ENCODE measurements at places on chromosomes 2 and 18. TPM values are rescaled to one million over a fixed set of nuclear protein-coding genes. Genes with fewer than 3 reads are reported as not detected.

The SLC19A3 gene
- total RNA-seq, result 1.5 TPM

DNA sequence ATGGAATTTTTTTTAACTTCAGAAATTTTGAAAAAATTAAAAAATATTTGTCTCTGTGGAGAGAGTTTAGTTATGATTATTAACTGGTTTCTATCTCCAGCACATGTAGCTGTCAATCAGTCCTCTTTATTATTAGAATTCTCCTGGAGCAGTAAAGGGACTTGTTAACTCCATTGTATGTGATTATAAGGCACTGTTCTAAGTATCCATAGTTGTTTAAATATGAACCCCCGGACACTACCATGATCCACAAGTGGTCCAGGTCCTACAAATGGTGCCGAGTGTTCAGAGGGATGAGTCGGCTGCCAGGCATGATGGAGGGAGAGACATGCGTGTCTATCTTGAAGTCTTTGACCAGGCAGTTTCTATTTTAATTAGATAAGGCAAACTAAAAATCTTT lies 492 bp downstream of the CHRNA1 start:
- ATAC-seq, result no peak

- ATAC-seq, result no peak
Observed at GRCh38 chr2:8036366-8036765, 645.5 kb upstream of the ID2 start.

DNA sequence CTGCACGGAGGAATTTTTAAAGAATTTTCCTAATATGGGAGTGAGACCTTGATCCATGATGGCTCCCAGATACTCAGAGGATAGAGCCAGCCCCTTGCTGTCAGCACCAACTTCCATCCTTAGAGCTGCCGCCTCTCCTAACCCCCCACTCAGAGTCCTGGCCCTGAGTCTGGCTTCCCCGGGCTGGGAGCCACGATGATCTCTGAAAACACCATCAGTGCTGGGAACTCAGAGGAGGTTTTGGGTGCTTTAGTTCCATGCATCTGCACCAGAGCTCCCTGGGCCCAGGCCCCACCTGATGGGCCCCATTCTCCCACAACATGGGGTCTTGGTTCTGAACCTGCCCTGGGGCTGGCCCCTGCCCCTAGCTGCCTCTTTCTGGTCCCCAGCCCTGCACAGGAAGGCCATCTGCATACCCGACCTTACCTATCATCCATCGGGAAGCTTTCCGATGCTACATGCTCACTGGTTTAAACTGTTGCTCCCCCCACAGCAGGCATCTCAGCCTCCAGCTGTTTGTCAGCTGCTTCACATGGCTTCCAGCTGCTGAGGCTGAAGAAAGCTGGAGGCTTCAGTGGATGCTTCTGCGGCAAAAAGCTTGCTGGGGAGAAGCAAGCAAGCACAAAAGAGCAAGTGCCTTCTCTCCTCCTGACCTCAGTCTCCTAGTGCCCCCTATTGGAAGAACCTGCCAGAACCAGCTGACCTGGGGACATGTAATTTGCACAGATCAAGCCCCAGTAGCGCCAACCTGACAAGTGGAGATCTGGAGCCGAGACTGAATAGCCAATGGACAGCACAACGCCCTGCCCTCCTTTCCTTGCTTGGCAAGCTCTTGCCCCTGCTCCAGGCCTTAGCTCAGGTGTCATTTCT lies 24.2 kb upstream of the RHOB start:
- ATAC-seq, result no peak

DNA sequence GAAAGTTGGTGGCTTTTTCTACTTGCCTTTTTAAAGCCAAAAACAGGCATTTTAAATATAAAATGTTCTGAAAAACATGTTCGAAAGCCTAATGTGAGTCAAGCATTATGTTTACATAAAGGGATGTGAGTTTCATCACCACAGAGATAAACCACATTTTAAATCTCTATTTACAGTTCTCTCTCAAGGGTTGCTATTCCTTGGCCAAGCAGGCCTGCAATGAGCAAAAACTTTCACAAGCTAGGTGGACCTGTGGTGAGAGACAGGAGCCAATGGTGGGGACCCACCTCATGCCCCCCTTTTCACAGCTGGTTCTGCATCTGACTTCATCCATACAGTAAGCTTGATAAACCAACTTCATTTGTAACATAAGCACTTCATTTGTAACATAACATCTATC lies 65.1 kb downstream of the CUL3 start:
- peak; percentile 54 for ATAC-seq

DNA sequence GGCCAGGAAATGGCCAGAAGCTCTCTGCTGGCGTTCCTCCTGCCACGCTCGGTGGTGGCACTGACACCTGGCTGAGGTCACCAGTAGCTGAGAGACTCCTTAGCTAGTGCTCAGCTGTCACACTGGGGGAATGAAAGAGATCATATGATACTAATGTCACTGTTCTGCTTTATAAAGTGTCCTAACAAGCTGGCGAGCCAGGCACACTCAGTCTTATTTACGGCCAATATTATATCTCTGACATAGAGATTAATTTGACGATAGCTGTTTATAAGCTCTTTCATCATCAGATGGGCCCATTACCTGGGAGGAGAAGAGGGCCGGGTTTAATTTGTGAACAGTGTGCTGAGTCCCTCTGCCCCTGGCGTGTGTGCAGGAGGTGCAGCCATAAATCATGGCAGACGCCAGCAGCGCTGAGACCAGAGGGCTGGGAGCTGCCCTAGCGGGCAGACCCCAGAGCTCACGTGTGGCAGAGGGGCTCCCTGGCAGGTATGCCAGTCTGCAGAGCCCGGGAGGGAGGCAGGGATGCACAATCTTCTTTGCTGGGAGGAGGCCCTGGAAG lies 246.5 kb downstream of the HAUS1 start:
- ATAC-seq, result no peak

DNA sequence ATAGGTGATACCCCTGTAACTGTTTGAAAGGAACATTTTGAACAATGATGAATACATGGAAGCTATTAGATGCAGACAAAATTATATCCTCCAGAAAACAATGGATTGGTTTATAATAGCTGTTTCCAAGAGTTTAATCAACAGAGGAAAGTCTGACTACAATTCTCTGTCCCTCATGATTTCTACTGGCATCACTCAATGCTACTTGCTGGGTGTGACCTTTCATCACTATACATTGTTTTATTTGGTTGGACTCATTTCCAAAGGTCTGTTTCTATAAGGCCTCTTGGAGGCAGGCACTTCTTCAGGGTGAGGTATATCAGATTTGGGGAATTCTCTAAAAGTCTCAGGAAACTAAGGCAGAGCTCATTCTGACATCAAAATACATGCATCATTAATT lies 636.1 kb upstream of the SLC8A1 start:
- no peak for ATAC-seq

DNA sequence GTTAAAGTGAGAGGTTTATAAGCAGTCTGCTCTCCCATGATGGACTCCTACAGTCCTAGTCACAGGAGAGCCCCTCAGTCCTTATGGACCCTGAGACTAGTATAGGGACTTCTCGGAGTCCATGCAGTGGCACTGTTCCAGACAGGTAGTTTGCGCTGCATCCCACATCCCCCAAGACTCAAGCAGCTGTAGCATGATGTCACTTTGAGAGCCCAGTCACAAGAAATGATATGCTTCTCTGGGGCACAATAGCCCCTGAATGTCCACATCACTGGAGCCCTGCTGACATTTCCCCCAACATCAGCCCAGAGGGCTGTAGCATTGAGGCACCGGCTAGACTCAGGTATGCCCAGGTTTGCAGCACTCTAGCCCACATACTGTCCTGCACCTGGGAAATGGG lies 220.1 kb downstream of the OTX1 start:
- ATAC-seq, result no peak

DNA sequence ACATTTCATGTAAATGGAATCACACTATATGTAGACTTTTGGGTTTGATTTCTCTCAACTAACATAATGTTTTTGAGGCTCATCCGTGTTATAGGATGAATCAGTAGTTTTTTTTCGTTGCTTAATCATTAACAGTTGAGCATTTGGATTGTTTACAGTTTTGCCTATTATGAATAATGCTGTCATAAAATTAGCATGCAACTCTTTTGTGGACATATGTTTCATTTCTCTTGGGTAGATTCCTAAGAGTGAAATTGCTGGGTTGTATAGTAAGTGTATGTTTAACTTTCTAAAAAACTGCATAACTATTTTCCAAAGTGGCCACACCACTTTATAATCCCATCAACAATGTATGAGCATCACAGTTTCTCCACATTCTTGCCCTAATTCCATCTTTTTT lies 7.7 kb upstream of the RHBDD1 start:
- ATAC-seq, result no peak

DNA sequence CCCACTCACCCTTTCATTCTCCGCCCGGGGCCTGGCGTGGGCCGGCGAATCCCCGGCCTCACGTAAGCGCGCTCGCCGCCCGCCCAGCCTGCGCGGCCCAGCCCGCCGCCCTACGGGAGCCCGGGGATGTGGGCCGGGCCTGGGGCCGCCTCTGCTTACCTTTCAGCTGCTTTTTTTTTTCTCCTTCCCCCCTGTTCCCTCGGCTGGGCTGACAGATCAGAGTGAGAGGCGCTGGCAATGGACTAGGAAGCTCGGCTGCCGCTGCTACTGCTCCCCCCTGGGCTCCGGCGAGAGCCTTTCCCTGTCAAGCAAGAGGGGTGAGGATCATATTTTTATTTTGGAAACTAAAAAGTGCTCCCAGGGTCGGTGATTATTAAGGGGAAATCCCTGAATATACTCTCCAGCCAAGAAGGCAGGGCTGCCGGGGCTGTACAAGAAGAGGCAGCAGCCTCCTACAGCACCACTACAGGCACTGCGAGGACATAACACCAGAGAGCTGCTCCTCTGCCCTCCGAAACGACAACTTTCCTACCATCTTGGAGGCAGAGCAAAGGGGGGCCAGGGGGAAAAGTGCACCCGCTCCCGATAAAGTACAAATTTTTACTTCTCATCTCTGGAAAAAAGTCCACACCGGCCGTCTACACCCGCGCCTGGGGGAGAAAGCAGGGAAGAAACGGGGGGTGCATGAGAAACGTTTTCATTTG lies at the start of gene INO80D:
Gene INO80D (minus strand): TSS at position 433 of the 704 bp plus-strand sequence. CDS start 23,158 bp downstream, outside the sequence.
- peak; percentile 92 for ATAC-seq

The PRKAG3 gene
- not detected for total RNA-seq

The PLB1 gene
- 1.6 TPM for total RNA-seq

- ATAC-seq, result peak; percentile 65
Observed at GRCh38 chr18:63137999-63138435, 181.6 kb downstream of the BCL2 start.

- ATAC-seq, result no peak
Observed at GRCh38 chr2:63056107-63057050, 5.7 kb downstream of the OTX1 start.

GRCh38 chr2:241218131-241219029 lies 29.9 kb downstream of the ANO7 start:
- peak; percentile 30 for ATAC-seq

The C2orf66 gene
- not detected for total RNA-seq

The GRP gene
- not detected for total RNA-seq

DNA sequence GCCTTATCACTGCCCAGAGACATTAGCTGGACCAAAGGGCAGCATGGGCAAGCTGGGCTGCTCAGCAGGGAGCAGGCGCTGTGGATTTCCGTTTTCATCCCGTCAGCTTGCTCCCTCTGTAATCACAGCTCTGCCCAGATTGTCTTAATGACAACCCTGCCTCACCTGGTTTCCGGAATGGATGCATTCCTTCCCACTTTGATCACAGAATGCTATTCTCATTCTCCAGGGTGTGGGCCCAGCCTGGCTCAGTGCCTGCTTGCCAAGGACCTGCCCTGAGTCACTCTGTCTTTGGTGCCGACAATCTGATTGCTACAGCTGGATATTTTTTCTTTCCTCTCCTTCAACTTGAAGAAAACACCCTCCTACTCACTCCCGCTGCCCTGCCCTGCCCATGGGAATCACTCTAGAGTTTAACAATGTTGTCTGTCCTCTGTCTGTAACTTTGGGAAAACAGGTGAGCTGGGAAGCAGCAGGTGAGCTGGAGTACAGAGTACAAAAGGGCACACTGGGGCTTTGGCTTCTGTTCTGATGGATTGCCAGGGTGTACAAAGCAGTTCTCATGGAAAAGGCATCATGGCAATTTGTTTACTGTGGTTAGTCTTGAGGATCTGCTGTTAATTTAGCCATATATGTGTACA lies 27.2 kb upstream of the FAM136A start:
- ATAC-seq, result peak; percentile 97

The POTEC gene
- total RNA-seq, result not detected

GRCh38 chr18:79944746-79945117 lies 6.7 kb downstream of the SLC66A2 start:
- no peak for ATAC-seq

DNA sequence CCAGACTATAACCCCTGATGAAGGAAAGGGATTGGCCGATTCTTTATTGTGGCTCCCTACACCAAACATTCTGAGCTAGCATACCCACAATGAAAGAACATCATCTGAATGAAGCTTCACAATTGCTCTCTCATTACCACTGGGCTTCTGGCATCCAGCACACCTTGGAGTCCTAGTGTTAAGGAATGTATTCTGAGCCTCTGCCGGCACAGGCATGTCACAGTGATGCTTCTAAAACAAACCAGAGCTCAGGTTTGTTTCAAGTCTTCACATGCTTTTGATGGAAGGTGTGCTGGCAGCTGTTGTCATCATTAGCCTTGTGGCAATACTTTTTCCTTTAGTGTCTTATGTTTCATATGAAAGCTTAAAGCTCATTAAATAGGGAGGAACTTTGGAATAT lies 76.3 kb upstream of the RBBP8 start:
- ATAC-seq, result peak; percentile 99
